ENCODE measurements at places on chromosomes 1 and 21. TPM values are rescaled to one million over a fixed set of nuclear protein-coding genes. Genes with fewer than 3 reads are reported as not detected.

L1TD1 gene
- 0.08 TPM for total RNA-seq

CELA3B gene
- not detected for total RNA-seq

FAM78B gene
- 0.76 TPM for total RNA-seq

HFM1 gene
- 0.79 TPM for total RNA-seq

TDRD5 gene
- total RNA-seq, result 0.18 TPM

CDA gene
- total RNA-seq, result 47.2 TPM

SPATA1 gene
- not detected for total RNA-seq

DR1 gene
- 22.1 TPM for total RNA-seq

AZIN2 gene
- total RNA-seq, result 0.75 TPM

S100A8 gene
- 17,245 TPM for total RNA-seq

CTXND2 gene
- total RNA-seq, result not detected

ZNF648 gene
- total RNA-seq, result not detected

AHDC1 gene
- total RNA-seq, result 32.2 TPM

GPR37L1 gene
- total RNA-seq, result not detected

SERTAD4 gene
- total RNA-seq, result 6.9 TPM

KRTAP12-2 gene
- total RNA-seq, result not detected

LRRC8C gene
- 2.3 TPM for total RNA-seq

TMOD4 gene
- total RNA-seq, result not detected

WNT2B gene
- 4.9 TPM for total RNA-seq

BRDT gene
- not detected for total RNA-seq

BGLAP gene
- 0.40 TPM for total RNA-seq

MROH9 gene
- not detected for total RNA-seq

KLF17 gene
- total RNA-seq, result not detected

CYP2J2 gene
- total RNA-seq, result 7.7 TPM

PLEKHA6 gene
- total RNA-seq, result 21.7 TPM

IFI16 gene
- total RNA-seq, result 46.1 TPM

CYP4A11 gene
- total RNA-seq, result 0.38 TPM

TMPRSS15 gene
- not detected for total RNA-seq

ANKRD45 gene
- not detected for total RNA-seq

PTPRF gene
- 116 TPM for total RNA-seq

CFAP141 gene
- total RNA-seq, result not detected

PRAMEF4 gene
- total RNA-seq, result not detected

CD244 gene
- 0.94 TPM for total RNA-seq

TFF1 gene
- not detected for total RNA-seq

LRRC7 gene
- total RNA-seq, result not detected

VWA5B1 gene
- total RNA-seq, result not detected

CYP4Z1 gene
- total RNA-seq, result 0.19 TPM

BARHL2 gene
- not detected for total RNA-seq

RAB3B gene
- total RNA-seq, result not detected

PTPN7 gene
- total RNA-seq, result 5.5 TPM

IVL gene
- total RNA-seq, result 224 TPM

AADACL3 gene
- not detected for total RNA-seq

CD1B gene
- total RNA-seq, result not detected

AGT gene
- 0.95 TPM for total RNA-seq

PROX1 gene
- 0.15 TPM for total RNA-seq

NCAM2 gene
- not detected for total RNA-seq

All from esophagus squamous epithelium (tissue), 5 donors.